NCI-H748 treated with DMSO at 0.1 percent for 48 hours (cell line): ENCODE measurements at places on chromosomes 7 and 10.

- no peak for DNase-seq
These were observed 27.9 kb upstream of the GATA3 start for GRCh38 chr10:8026349-8027259.

- DNase-seq, result peak; percentile 37
These were observed 17.5 kb downstream of the CFAP69 start for GRCh38 chr7:90262438-90262837.

DNA sequence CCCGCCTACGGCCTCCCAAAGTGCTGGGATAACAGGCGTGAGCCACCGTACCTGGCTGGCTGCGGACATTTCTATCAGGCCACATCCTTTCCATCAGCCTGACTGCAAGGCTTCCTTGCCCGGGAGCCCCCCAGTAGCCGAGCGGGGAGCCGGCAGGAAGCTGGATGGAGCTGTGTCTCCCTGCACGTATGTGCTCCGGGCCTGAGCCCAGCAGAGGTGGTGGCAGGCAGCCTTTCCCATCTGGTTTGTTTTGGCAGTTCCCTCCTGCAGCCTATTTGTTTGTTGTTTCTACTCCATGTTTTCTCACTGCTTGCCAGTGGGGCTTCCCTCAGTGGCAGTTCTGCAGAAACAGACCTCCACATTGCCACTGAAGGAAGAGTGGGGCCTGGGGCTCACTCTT is 5.4 kb downstream of the POP7 start:
- DNase-seq, result no peak

DNA sequence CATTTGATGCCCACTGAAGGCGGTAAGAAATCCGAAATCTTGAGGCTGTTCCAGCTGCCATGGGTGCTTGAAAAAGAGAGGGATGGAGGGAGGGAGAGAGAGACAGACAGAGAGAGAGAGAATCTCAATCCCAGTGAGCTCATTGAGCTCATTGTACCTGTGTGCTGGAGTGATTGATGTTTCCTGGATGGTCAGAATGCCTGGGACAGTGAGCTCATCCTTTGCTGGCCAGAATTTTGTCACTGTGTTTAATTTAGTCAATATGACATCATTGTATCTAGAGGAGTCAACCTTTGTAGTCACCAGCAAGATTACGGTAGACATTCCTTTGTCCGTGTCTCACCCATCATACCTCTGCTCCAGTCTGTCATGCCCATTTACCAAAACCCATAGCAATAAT is 625.4 kb upstream of the POM121L12 start:
- DNase-seq, result no peak

GRCh38 chr10:5585517-5586206 is 60.9 kb downstream of the CALML3 start:
- peak; percentile 53 for DNase-seq

DNA sequence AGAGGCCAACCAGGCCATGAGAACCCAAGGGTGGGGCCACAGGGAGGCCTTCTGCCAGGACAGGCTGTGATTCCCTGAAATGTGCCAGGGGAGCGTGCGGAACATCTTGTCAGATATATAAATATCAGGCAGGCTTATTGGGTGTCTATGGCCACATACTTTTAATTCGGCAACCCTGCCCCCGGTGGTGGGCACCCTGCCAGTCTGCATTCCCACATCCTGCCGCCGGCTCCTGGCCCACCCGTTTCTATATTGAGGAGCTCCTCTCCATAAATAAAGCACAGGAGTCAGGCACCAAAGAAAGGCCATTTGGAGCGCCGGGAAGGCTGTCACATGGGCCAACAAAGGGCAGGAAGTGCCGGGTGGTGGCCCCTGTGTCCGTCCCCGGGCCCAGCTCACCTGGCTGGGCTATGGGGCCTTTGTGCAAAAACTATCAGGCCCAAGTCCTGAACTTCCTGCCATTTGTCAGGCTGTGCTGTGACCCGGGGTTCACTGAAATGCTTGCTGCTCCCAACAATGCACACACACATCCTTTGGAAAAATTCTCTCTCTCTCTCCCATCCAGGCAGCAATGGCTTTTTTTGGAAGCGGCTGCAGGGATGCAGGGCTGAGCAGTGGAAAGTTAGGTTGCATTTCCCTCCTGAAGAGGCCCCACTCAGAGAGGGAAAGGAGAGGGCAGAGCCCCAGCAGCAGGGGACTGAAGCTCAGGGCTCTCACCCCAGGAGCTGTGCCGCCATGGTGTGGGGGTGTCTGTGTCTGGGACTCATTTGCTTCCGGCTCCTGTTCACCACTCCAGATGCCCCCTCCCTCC is 25.0 kb upstream of the PODXL start:
- no peak for DNase-seq

GRCh38 chr7:120996988-120997345 is 8.5 kb downstream of the CPED1 start:
- DNase-seq, result no peak
